ENCODE measurements at places on chromosomes 3 and 15. TPM values are rescaled to one million over a fixed set of nuclear protein-coding genes. Genes with fewer than 3 reads are reported as not detected.

The IL20RB gene
- 1.8 TPM for polyA plus RNA-seq

GRCh38 chr3:9595877-9596276, 42.3 kb upstream of the LHFPL4 start:
- no peak for DNase-seq

DNA sequence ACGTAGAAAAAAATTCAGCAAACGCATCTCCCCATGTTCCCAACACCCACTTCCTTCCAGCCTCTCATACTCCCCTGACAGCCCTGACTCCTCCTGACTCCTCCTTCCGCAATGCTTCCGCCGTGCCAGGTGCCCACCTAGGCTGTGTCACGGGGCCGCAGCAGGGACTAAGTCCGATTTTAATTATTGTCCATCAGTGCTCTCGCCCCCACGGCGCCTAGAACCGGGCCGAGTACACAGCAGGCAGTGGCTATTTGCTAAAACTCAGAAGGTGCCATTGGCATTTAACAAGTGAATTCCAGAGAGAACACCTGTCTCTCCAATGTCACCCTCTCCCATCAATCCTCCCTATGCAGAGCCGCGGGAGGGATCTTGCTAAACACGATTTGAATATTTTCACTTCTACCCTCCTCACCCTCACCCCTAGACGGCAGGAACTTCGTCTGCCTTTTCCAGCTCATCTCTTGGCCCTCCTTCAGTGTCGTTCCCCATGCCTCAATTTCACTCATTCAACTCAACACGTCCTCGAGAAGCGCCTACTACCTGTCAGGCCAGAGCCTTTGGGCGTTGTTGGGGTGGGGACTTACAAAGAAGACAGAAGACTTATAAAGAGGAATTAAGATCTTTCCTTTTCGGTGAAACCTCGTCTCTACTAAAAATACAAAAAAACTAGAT, 11.5 kb upstream of the SHF start:
- no peak for DNase-seq

The LRRC15 gene
- 0.17 TPM for polyA plus RNA-seq

- DNase-seq = no peak
Measured at GRCh38 chr3:158709666-158710083, 22.6 kb downstream of the RARRES1 start.

DNA sequence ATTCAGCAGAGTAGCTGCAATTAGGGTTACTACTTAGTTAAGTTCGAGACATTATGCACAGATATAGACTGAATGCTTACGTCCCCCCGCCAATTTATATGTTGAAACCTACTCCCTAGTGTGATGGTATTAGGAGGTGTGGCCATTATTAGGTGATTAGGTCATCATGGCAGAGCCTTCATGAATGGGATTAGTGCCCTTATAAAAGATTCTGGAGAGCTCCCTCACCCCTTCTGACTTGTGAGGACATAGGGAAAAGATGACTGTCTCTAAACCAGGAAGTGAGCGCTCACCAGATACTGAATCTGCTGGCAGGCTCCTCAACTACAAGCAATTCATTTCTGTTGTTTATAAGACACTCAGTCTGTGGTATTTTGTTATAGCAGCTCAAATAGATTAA, 25.6 kb upstream of the TEX9 start:
- DNase-seq = no peak

DNA sequence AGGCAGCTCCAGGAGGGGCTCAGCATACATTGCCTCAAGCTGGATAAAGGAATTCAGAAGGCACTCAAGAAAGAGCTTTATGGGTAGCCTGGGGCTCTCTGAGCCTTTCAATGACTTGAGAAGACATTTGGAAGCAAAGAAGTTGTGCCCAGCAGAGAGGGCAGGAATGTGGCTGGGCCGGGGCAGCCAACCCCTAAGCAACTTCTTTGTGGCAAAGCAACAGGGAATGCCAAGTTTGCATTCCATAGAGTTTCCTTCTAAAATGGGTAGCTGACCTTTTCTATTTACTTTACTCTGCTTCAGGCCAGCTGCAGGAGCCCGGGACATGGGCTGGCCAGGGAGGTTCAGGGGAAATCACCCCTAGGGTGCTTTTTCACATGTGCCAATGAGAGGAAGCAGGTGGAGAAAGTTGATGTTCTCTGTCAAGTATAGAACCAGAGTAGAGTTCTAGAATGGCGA, 45.6 kb downstream of the CCDC12 start:
- no peak for DNase-seq

The NR2E3 gene
- 0.80 TPM for polyA plus RNA-seq

All from H1 (cell line).